WTC11 (cell line): ENCODE measurements at places on chromosomes 5 and 9.
A peak's percentile ranks its signal among the peaks of the same experiment; 100 is the strongest.

DNA sequence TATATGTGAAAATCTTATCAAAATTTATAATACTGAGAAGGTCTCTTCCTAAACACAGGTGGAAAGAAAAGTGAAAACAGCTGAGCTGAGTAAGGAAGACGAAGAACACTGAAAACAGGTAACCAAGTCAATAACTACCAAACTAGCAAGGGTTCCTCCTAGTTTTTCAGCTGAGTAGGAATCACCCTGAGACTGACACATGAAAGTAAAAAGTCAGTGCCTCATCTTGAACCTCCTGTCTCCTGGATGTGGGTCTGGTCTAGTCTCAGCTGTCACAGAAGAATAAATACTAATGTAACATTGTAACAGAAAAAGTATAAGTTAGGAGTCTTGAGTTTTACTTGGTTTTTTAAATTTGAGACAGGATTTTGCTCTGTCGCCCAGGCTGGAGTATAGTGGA, 121.0 kb downstream of the MEF2C start:
- DNase-seq: no peak

DNA sequence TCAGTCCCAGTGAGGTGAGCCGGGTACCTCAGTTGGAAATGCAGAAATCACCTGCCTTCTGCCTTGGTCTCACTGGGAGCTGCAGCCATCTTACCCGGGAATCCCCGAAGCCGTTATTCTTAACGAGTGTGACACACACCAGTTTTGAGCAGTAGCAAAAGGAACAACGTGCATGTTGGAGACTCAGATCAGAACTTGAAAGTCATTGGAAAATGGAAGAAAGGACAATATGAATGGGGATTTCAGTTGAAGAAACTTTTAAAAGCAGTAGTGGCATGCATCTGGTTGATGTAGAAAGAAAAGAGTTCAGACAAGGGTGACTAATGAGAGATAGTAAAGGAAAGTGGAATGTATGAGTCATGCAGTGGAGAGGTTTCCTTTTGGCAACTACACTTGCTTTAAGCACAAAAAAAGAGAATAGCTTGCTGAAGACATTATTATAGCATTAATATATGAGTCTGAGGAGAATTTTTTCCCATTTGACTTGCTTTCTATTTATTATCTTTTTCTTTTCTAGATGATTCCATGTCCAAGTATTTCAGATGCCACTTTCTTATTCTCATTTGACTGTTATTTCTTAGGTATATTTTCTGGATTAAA, 44.4 kb upstream of the ANKDD1B start:
- DNase-seq: no peak

- DNase-seq: no peak
These were observed 40.2 kb downstream of the TTC1 start for GRCh38 chr5:160049099-160049498.

DNA sequence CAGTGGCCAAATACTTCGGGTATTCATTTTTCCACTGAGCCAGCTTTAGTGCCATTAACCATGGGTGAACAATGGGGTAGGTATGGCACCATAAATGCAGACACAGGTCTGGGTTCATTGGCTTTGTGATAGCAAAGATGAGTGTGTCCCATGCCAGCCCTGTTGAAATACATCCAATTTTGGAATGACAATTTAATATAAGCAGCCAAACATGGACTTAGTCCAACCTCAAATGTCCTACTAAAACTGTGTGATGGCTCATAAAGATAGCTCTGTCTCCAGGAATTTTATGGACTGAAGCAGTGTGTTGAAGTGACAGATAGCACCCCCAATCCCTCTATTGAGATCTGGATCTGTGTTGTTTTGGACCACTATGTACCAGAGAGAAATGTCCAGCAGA, 514.9 kb downstream of the RASEF start:
- no peak for DNase-seq

DNA sequence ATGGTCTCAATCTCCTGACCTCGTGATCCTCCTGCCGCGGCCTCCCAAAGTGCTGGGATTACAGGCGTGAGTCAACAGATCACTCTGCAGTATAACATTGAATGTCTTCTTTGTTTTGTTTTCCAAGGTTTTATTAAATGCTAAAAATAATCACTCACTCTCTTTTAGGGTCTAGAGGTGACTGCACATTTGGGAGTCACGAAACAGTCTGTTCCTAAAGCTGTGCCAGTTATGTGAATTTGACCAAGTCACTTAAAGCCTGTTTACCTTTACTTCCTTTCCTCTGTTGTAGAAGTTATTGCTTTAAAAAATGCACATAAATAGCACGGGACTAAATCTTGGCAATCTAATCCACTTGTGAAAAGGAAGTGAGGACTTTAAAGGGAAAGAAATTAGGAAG, 304.9 kb upstream of the PTGER4 start:
- no peak for DNase-seq

GRCh38 chr5:121987685-121988073, 25.9 kb downstream of the SRFBP1 start:
- DNase-seq: no peak

DNA sequence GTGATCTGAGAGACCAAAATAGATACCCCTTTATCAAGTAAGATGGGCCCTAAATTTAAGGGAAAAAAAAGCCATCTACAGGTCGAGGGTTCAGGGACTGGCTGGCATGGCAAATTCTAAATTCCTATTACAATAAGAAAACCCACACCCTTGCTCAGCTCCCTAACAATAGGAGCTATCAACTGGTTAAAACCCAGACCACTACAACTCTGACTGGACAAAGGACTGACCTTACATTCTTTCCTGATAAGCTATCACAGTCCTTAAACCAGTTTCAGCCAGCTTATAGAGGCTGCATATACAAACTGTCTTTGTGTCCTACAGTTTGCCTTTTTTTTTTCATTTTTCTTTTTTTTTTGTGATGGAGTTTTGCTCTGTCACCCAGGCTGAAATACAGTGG, 803.6 kb downstream of the NR2F1-AS1 start:
- no peak for DNase-seq

- no peak for DNase-seq
These were observed 18.6 kb upstream of the ADRB2 start for GRCh38 chr5:148807851-148808250.

DNA sequence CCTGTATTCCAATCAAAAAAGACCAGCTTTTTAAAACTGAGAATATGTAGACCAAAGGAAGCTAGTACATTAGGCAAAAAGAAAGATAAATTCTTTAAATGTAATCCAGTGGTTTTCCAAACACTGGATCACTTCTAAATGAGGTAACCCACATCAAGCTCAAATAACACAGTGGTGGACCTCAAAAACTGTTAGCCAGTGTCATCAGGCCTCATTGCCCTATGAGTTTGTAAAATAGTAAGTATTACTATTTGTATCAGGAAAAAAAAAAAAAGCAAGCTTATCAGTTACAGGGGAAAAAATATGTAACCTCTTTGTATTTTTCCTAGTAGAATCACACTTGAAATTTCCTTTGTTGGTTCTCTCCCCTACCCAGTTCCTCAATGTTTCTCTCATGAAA, 6.7 kb downstream of the MTX3 start:
- DNase-seq: no peak

- no peak for DNase-seq
These were observed 66.6 kb downstream of the C9orf152 start for GRCh38 chr9:110141227-110141793.

- DNase-seq: peak; percentile 38
These were observed 681 bp downstream of the MAN2A1 start for GRCh38 chr5:109690242-109690974.

DNA sequence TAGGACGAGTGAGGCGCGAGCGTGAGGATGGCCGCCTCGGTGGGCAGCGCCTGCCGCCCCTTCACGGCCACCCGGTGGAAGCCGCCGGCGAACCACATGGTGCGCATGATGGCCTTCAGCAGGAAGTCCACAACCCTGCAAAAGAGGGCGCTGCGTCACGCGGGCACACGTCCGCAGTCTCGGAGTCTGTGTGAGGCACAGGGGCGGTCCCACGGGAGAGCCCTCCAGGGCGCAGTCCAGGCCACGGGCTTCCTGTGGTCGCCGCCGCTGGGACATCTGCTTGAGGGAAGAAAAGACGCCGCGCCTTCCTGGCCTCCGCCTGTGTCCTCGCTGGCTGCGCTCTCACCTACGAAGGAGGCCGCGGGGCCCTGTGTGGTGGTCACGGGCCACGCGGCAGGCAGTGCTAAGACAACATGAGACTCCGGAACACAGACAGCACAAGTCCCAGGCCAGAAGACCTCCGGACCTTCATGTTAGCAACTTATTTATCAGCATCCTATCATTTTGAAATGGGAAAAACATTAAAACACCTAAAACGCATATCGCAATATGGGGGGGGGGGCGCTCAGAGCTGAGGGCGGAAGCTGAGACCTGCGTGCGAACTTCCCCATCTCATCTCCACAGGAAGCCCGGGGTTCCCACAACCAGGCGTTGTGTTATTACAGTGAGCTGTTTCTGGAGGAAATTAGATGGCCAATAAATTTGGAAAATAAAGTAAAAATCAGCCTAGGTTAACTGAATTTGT, 28.8 kb downstream of the LPCAT1 start:
- no peak for DNase-seq

- no peak for DNase-seq
These were observed 6.3 kb downstream of the IGIP start for GRCh38 chr5:140131967-140132409.

- peak; percentile 63 for DNase-seq
These were observed 47.8 kb upstream of the PSD2 start for GRCh38 chr5:139747583-139748504.

DNA sequence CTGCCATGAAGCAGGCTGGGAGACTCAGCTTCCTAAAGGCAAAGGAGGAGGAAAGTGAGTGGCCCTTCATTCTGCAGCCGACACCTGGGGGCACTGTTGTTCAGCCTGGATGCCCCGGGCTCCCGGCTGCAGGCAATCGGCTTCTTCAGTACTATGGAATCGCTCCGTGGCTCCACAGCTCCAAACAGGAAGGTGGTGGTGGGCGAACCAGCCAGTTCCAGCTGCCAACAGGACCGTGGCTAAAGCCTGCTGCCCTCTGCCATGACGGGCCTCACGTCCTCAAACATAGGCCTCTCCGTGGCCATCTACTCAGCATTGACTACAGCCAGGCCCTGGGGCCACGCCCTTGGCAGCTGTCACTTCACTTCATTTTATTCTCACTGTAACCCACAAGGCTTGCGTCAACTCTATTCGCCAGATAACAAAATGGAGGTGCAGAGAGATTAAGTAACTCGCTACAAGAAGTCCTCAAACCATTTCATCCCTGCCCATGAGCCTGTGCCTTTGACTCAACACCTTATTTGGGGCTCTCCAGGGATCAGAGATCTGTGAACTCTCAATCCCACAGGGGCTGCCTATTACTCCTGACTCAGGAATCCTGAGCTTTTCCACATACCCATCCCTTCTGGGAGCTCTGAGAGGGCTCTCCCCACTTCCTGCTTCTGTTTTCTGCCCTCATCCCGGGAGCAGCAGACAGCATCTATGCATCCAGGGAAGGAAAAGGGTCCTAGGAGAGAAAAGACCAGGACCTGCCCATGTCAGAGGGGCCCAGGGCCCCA, 38.0 kb downstream of the PAX5 start:
- DNase-seq: peak; percentile 88

- no peak for DNase-seq
These were observed 107.9 kb upstream of the ZNF366 start for GRCh38 chr5:72615061-72615460.

DNA sequence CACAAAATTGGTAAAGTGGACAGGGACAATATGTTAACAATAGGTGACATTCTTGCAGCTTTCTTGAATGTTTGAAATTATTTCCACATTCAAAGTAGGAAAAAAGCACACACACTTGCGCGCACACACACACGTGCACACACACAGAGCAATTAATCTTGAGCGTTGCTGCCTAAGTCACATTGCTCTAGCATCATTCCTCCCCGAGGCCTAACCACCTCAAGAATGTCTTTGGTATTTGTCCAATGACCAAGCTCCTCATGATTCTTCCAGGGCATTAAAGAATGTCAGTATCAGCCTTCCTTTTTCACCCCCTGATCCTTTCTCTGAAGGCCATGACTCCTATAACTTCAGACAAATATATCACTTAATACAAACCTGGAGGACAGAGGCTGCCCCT, 198.1 kb downstream of the NPR3 start:
- DNase-seq: no peak

DNA sequence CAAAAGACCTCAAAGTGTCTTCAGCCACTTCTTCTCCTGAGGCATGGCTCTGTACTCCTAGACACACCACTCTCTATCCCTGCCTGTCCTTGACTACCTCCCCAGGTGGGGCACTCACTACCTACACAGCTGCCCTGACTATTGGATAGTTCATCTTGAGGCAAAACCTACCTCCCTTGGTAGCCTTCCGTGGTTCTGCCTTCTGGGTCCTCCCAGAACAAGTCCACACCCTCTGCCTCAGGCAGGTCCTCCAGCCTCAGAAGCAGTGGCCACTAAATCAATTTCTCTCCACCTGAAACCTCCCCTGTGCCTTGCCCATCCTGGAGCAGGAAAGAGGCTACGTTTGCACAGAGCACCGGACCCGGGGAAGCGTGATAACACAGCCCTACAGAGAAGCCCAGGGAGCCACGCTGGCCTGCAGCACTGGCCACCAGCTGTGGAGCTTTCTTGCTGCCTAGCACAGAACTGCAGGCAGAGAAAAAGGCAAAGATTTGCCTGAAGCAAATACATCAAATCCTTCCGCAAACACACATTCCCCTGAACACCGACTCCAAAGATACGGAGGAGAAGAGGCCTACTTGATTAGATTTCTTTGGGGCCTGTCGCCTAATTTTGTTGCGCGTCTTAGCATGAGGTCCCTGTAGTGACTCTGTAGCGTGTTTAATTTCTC, 141.8 kb downstream of the C9orf50 start:
- no peak for DNase-seq

DNA sequence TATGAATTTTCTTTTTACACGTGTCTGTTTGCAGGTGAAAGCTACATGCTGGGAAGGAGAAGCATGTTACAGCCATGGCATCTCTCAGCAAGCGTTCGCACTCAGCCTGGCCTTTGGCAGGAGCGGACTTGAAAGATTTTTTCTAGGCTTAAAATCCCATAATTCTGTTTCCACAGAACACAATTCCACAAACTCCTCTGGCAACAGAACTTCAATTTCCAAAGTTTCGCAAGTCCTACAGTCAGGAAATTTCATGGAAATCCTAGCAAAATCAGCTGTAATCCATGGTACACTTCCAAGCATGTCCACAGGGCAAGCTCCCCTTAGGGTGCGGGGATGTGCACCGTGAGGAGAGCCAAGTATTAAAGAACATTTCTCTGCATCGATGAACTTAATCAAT, 35.9 kb downstream of the SUB1 start:
- no peak for DNase-seq

DNA sequence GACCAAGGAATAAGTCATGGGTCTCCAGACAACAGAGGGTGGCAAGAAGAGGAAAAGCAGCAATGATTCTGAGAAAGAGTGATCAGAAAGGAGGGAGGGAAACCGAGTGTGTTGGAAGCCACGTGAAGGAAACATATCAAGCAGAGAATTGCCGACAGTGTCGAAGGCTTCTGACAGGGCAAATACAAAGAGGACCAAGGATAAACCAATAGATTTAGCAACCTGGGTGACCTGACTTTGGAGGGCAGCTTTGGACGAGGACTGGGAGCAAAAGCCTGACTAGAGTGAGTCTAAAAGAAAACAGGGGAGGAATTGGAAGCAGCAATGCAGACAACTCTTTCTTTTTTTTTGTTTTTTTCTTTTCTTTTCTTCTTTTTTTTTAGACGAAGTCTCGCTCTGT, 83.8 kb downstream of the WWC1 start:
- DNase-seq: no peak
